ENCODE measurements at places on chromosomes 2 and 18.

GRCh38 chr2:156006721-156007618 is 325.6 kb downstream of the NR4A2 start:
- no peak for DNase-seq

DNA sequence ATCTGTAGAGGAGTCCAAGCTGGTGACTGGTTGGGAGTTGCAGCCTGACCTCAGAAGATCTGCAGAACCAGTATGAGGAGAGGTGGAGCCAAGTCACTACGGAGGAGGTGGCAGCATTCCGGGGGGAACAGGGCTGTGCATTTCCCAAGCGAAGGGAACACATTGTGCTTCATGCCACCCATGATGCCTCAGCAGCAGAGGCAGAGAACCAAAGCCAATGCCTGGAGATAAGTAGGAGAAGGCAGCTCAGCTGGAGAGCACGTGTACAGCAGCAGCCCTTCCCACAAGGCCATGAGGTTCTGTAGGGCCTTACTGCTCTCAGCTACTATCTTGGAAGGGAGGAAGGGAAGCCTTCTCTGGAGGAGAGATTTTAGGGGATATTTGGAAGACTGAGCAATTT is 67.2 kb upstream of the LRPPRC start:
- DNase-seq: no peak

DNA sequence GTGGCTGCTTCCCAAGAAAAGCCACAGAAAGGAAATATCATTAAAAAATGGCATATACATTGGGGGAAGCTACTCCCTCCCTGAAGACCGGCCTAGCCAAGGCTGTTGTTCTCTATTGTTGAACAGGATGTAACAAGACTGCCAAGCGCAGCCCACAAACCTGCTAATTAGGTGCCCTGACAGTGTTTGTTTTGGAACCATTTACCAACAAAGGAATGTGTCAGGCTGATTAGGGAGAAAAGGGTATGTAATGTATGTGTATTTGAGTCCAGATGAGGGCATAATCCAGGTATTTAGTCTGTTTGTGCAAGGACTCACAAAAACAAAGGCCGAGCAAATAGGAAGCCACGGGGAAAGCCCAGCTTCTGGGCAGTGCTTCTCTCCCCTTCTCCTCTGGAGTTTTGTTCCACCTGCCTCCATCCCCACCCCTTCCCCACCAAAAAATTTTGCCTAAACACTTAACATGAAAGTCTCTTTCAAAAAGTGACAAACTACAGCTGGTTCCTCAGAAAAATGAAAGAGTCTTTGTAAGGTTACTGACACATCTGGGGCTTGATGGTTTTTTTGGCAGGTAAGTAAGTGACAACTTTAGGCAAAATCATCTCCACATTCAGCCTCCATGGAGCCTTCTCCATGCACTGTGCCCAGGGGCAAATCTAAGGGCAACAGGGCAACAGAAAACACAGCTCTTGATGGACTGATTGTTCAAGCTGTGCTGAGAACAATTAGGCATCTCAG is 78.3 kb upstream of the FZD5 start:
- no peak for DNase-seq

DNA sequence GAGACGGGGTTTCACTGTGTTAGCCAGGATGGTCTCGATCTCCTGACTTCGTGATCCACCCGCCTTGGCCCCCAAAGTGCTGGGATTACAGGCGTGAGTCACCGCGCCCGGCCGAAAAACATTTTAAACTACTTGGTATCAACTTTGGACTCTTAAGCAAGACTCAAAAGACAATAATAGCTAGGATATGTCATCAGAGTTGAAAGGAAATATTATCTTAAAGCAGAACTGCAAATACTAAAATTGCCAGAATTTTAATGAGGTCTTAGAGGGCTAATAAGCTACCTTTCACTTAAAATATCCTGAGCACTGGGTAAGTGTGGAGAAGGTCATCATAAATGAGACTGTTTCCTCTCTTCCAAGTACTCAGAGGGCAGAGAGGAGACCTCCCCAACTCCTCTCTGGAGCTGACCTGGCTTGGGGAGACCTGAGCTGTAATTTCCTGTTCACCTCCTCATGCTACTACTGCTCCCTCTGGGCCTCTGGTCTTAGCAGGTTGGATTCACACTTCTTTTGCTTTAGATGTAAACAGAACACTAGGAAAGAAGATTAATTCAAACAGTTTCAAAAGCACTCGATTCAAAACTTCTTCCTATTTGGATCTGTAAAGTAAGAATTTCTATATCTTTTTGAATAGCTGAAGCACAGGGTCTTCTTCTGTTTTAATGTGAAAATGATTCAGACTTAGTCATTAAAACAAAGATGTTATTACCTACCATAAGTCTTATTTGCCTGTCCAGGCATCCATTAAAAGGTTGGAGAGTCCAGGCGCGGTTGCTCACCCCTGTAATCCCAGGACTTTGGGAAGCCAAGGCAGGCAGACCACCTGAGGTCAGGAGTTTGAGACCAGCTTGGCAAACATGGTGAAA is 16.5 kb downstream of the CNRIP1 start:
- no peak for DNase-seq

DNA sequence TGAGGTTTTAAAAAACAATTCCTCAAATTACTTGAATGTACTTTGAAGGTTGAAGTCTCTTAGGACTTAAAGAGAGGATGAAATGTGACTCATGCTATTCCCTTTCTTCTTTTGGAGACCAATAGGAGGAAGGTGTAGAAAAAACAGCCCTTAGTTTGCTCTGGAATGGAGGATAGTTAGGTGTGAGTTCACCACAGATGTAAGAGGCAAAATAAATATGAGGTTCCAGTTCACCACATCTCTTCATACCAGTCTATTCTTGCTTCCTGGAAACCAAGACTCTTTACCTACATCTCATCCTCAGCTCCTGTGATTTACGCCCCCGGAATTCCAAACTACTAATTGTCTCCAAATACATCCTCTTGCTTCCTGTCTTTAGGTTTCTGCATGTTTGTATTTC is 77.5 kb upstream of the TTC21B start:
- no peak for DNase-seq

- peak; percentile 70 for DNase-seq
Measured at GRCh38 chr2:70984576-70985282, 6.3 kb downstream of the ANKRD53 start.

DNA sequence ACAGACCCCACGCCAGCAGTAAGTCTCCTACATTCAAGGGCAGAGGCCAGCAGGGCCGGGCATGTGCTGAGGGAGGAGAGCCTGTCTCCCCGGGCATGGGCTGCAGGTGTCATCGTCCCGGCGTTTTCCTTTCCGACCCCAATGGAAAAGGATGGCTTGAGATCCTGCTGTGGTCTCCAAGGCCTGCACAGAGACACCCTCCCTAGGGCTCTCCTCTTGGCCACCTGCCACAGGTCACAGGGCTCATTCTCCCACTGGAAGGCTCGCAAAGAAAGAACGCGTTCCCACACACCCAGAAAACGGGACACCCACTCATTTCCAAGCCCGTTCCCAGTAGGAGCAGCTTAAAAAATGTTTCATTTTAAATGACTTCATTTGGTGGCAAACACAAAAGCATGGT is 41.0 kb downstream of the DIPK1C start:
- no peak for DNase-seq

- no peak for DNase-seq
Measured at GRCh38 chr2:12175323-12175722, 428.9 kb downstream of the LPIN1 start.

- DNase-seq: no peak
Measured at GRCh38 chr2:47751856-47752414, 31.0 kb upstream of the MSH6 start.

DNA sequence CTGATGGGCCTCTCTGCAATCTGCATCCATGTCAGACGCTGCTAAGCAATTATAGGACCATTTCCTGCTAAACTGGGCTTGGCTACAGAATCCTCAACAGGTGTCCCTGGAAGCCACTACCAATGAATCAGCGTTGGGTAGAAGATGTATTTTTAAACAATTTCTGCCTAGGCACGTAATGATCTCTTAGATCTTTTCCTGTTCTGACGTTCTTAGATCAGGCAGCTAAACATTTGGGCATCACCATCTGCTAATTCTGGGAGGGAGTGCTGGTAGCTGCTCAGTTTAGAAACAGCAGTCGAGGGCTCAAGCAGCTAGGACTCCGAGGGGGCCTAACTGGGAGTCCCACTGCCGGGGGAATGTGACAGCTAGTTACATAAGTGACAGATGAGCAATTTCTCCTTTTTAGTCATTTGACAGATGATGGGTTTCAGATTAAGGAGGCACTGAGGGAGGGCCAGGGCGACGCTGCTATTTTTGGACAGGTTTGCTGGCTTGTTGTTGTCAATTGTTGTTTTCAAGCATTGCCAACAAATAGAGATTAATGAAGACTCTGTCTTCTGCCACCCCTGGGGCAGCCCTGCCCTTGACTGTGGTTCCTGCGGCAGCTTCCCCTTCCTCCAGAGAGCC is 92.7 kb downstream of the MRO start:
- DNase-seq: no peak

GRCh38 chr2:71796174-71796593 is 342.8 kb downstream of the DYSF start:
- no peak for DNase-seq

DNA sequence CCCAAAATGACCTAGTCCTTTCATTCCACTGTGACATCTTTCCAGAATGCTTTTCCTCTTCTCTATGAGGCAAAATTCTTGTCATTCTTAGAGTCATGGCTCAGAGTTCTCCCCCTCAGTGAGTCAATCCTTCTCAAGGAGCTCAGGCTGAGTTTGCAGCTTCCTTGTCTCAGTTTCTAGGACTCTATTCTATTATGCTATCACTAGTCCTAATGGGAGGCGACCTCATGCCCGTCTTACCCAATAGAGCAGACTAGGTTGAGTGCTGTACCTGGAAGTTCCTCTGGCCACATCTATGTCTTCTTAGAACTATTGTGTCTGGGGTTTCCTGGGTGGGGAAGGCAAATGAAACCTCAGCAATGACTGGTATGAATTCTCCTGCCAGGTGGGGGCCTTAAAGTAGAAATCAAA is 51.5 kb downstream of the HAUS1 start:
- DNase-seq: no peak

GRCh38 chr2:168560817-168561499 is 104.9 kb downstream of the CERS6 start:
- no peak for DNase-seq

- DNase-seq: no peak
Measured at GRCh38 chr18:58386780-58387179, 242.1 kb downstream of the ALPK2 start.

DNA sequence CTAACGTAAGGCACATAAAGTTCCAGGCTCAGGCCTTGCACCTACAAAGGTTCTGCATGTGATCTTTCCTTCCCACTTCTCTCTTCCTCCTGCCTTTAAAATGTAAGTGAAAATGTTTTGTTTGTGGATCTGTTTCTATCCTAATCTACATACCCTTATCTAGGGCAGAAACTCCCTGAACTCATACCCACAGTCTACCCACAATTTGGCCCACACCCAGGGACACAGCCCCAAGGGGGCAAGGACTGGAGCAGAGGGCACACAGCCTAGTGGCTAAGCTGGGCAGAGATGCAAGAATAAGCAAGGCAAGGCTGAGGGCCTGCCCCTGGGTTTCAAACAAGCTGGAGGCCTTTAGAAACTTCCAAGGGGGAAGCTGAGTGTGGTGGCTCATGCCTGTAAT is 71.0 kb downstream of the HS1BP3 start:
- no peak for DNase-seq

DNA sequence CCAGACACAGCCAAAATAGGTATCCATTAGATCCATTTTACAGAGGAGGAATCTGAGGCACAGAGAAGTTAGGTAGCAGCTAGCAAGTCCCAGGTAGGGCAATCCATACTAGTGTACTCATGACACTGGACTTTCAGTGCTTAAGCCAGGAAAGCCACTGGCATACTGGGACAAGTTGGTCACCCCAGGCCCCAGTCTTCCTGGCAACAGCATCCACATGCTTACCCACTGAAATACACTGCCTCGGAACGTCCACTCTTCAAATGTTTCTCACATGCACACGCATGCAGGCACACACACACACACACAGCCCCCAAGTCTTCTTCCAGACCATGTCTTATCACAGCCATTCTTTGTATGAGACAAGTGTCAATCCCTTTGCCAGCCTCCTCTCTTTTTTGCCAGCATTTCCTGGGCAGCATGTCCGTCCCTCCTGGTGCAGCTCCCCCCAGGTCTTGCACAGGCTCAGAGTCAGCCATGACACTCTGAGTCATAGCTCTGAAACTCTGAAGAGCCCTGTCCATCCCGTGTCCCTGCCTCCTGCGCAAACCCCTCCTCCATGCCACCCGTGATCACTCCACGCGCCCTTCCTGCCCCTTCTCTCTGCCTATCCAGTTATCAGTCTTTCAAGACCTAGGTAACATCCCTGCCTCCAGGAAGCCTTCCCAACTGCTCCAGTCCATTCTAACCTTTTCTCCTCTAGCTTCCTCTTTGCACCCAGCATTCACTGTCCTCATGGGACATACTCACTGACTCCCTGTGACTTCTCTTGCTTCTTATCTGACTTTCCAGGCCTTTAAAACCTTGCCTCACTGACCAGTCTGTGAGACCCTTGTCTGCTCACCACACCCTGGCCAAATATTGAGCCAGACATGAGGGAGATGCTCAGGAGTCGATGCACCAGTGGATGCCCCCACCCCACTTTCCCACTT is 10.9 kb upstream of the TEX261 start:
- DNase-seq: no peak

GRCh38 chr2:196725882-196726281 is 73.6 kb downstream of the GTF3C3 start:
- no peak for DNase-seq

GRCh38 chr18:44998360-44998759 is 317.7 kb downstream of the SETBP1 start:
- no peak for DNase-seq

GRCh38 chr2:113891265-113891959 is 1.5 kb downstream of the ACTR3 start:
- DNase-seq: no peak

GRCh38 chr2:143607231-143608062 is 478.2 kb downstream of the ARHGAP15 start:
- DNase-seq: no peak

DNA sequence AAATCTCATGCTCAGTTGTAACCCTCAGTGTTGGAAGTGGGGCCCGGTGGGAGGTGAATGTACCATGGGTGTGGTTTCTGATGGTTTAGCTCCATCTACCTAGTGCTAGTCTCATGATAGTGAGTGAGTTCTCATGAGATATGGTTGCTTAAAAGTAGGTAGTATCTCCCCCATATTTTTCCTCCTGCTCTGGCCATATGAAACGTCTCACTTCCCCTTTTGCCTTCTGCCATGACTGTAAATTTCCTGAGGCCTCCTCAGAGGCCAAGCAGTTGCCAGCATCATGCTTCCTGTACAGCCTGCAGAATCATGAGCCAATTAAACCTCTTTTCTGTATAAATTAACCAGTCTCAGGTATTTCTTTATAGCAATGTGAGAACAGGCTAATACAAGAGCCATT is 62.8 kb upstream of the RNF152 start:
- no peak for DNase-seq

DNA sequence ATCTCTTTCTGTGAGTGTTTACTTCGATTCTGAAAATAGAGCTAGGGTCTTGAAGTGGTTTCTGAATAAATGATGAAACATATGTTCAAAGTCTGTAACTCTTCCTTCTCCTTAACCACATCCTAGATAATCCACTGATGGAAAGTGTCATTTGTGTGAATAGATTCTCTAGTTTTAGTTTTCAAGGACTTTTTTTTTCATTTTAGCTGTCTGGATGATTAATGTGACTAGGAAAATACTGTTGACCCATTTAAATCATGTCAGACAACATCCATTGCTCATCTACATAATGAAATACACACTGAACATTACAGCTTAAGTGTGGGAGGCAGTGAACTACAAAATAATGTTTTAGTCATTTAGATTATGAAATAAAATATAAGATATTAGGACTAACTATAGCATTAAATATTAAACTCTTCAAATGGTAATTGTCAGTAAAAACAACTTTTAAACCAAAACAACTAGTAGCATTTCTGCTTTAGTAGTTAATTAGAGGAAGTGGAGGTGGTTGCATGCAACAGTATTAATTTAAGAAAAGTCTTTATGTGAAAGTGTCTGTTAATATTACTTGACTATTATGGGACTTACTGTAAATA is 39.1 kb upstream of the DLX1 start:
- no peak for DNase-seq

Measured in activated CD4-positive, alpha-beta T cell treated with anti-CD3 and anti-CD28 coated beads for 1 hour (primary cell).